Stimulated activated CD4-positive, alpha-beta T cell treated with anti-CD3 and anti-CD28 coated beads, TNF-alpha, amount 100 ng/mL, for 1 hour (primary cell): ENCODE measurements at places on chromosomes 13 and 19.

GRCh38 chr19:19711306-19711933 lies 21.5 kb downstream of the ZNF14 start:
- no peak for DNase-seq

DNA sequence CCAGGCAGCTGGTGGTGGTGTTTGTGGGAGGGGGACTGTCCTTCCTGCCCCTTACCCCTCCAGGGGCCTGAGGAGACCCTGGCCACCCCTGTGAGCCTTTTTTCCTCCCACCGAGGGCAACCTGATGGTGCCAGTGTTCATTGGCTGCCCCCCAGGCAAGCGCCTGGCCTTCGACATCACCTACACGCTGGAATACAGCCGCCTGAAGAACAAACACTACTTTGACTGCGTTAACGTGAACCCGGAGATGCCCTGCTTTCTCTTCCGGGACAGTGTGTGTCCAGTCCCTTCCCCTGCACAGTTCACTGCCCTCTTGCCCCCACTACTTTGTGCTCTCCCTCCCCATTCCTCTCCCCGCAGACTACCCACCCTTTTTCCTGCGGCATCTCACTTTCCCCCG lies 7.3 kb upstream of the PSMD8 start:
- no peak for DNase-seq

DNA sequence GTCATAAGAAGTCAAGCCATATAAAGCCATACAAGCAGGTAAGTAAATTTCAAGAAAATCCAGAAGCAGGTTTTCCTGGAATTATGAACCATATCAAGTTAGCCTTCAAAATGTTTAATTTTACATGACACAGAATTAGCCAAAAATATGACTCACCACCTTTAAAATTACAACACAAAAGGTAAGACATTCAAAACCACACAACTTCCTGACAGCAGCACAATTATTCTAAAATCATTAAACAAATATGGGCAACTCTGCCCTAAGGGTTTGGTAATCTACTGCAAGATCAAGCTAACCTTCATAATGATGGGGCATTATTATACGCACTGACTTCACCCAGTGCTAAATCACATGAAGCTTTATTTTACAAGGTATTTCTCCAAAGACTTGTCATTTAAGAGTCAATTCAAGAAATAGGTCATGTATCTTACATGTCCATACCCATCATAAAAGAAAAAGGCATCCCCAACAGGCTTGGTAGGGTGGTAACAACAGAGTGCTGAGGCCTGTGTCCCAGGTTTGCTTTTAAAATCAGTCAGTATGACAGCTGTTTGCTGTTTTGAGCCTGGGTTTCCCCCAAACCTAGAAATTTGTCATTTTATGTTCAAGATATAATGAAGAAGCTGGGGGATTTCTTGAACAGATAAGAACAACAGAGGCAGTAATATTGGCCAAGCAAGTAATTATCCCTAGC lies 15.2 kb downstream of the RCBTB1 start:
- DNase-seq, result no peak

DNA sequence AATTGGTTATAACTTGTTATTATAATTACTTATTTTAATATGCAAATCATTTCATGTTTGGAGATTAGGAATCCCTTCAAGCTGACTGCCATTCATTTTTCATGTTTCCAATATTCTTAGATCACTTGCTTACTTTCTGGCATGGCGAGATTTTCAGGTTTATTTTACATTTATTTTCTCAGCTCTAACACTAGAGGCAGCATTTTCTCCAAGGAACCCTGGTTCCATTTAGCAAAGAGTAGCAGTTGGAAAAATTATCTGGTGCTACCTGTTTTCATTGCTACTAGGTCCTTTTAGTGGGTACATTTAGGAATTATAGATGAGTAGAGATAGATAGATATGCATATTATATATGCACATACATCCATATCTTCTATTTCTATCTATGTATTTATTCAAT lies 90.9 kb upstream of the TRPC4 start:
- no peak for DNase-seq

DNA sequence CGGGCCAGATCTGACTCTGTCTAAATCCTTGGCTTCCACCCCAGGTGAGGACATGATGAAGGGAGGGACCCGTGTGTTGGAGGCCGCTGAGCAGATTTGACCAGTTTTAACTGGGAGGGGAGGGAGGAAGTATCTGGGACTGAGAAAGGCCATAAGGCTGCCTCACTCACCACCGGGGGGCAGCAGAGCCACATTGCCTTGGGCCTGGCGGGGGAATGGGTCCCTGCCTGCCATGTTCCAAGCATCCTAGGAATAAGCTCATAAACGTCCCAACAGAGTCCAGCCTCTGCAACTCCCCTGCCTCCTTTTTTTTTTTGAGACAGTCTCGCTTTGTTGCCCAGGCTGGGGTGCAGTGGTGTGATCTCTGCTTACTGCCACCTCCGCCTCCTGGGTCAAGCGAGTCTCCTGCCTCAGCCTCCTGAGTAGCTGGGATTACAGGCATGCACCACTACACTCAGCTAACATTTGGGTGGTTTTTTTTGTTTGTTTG lies 15.5 kb downstream of the MAST3 start:
- peak; percentile 41 for DNase-seq

GRCh38 chr13:30222254-30222653 lies 85.1 kb downstream of the KATNAL1 start:
- no peak for DNase-seq

DNA sequence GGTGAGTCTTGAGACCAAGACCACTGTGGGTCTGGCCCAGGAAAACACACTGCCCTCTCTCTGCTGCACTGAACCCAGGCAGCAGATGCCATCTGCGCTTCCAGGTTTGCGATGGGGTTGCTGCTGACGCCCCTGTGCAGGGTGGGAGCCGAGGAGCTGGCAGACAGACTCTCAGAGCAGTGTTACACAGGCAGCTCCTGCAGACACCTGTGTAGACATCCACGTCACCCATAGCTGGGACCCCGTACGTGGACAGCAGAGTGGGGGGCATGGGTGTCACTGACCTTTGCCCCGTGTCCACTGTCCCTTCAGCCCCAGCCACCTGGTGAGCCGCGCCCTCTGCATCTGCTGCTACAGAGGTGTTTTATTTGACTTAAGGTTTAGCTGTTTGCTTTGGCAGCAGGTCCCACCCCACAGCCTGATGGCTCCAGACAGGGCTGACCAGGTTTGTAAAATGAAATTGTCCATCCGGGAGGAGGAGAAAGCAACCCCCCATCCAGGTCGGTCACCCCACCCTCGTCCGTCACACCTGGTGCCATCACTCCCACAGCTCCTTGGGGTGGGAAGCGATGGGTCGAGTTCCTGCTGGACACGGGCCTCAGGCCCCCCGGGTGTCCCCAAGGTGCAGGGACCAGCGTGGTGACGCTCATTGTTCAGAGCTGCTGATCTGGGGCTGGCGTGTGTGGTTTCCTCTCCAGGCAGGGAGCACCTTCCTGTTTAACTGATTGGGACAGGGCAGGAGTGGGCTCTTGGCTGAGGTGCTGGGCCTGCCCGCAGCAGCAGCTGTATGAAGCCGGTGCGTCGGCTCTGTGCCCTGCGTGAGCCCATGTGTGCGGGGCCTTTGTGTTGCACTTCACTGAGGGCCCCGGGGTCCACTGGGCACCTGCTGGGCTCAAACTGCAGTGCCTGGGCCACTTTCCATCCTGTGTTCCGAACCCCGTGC lies 28.4 kb downstream of the MCF2L start:
- DNase-seq, result no peak

- no peak for DNase-seq
Observed at GRCh38 chr13:85420136-85420535, 379.1 kb downstream of the SLITRK6 start.

GRCh38 chr19:2627319-2627829 lies 75.1 kb downstream of the GNG7 start:
- DNase-seq, result no peak

DNA sequence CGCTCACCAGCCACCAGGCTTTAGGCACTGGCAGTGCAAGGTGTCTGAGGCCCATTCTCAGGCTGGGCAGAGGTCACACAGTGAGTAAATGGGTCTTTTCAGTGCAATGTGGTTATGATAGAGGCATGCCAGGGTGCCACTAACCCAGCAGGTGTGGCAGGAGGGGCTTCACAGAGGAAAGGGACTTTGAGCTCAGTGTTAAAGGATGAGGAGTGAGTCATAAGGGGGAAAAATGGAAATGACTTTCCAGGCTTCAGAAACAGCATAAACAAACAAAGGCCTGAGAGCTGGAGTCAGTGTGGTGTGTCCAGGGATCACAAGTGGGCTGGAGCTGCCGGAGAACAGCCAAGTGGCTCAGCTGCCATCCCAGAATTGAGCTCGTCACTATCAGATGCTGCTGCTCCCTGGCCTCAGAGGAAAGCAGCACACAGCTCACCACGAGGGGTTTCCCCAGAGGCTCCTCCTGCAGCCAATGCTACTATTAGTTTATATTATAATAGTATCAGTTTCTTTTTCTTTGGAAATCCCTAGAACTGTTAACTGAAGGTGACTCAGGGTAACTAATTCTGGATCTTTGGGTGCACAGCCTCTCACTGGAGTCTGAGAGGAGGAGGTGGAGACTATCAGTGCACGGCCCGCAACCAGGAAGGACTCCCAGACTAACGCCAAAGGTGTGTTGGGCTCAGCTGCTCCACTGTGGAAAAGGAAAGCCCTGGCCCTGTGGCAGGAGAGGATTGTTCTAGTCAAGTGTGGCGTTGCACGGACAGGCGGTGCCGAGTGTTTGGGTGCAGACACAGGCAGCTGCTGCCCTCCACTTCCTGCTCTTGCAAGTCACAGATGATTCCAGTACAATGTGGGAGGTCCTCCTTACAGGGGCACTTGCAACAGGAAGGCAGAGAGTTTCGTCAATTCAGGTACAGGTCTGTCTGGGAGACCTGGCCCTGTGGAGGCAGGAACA lies 39.5 kb downstream of the DHRS12 start:
- peak; percentile 19 for DNase-seq

- DNase-seq, result peak; percentile 63
Observed at GRCh38 chr19:47210689-47211316, 20.2 kb downstream of the BBC3 start.

- no peak for DNase-seq
Observed at GRCh38 chr19:46970815-46971214, 48.8 kb upstream of the NPAS1 start.

GRCh38 chr19:6034512-6034911 lies 56.6 kb upstream of the RANBP3 start:
- no peak for DNase-seq

DNA sequence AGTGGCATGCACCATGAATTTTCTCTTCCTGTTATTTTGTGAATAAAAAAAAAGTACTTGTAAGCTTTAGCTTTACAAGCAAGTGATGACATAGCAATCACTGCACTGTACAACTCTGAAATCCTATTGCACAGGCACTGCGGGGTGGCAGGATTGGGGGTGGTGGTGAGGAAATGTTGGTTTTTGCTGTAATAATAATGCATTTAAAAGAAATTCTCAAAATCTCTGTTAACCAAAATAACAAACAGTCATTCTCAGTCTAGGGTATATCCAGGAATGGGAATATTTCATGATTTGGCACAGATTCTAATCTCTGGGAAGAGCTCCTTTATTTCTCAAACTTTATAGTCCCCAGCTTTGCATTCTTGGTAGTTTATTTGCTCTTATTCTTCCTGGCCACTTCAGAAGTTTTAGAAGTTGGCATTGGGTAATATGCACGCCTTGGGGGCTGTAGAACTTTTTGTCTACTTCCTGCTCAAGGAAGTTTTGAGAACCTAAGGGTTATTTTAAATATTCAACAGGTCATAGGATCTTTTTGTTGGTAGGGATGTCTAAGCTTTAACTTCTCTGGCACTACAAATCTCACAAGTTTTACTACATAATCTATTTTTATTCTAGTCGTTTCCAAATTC lies 353.0 kb upstream of the KLF12 start:
- no peak for DNase-seq

DNA sequence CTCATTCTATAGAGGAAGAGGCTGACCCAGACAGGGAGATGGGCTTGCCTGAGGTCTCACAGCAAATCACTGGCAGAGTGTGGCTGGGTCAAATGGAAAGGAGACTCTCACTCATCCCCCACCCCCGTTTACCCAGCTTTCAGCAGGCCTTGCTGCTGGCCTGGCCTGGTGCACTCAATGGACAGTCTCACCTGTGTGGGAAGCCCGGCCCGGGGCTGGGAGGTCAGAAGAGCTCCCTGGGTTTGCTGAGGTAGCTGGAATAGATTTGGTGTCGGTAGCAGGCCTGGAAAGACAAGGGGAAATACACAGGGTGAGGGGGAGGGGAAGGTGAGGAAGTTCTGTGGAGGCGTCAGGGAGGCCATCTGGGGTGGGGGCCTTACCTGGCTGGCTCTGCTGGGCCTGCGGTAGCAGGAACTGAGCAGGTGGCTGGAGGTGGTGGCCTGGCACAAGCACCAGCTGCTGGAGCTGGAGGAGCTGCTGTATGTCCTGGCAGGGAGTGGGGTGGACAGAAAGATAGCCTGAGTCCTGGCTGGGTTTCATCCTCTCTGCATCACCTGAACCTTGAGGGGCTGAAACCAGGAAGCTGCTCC lies 23.5 kb downstream of the ZNF574 start:
- DNase-seq, result no peak

DNA sequence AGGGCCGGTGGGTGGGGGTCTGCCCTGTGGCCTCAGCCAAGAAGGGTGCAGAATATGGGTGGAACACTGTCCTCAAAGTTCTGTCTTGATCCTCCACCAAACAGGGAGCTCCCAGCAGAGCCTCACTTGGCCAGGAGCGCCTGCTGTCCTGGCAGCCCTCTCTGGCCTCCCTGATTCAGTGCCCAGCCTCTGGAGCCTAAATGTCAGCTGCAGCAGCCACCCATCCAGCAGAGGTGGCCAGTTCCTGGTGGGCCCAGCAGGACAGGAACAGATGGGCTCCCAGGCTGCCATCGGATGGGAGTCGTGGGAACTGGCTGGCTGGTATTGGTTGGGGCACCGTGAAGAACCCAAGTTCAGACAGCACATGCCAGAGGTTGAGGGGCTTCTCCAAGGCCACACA lies 1.8 kb upstream of the USE1 start:
- no peak for DNase-seq

DNA sequence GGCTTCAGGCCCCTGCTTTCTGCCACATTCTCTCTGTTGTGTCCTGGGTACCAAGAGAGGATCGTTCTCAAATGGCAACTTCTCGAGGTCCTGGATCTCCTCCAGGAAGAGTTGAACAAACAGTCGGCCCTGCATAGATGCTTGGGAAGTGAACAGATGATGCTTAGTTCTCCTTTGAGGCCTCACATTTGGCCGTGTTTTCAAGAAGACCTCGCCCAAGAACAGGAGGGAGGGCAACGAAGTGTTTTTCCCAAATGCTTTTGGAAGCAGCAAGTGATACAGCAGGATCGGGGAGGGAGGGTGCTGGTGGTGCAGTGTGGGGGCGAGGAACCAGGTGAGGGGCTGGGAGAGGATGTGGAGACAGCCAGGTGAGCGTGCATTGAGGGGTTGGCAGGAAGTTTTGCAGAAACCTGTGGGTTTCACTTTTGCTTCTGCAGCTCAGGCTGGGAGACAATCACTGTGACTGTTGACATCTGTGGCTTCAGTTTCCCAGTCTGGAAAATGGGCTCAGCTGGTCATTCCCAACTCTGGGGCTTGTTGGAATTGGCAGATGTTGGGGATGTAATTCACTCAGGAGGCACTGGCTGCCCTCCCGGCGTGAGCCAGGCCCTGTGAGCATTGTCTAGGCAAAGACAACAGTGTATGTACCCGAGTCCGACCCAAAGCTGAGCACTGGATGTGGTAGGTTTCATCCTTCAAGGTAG lies 21.6 kb downstream of the MAST3 start:
- no peak for DNase-seq
